Ureter (tissue), 1 donor: ENCODE measurements at places on chromosomes 13 and 19. TPM values are rescaled to one million over a fixed set of nuclear protein-coding genes. Genes with fewer than 3 reads are reported as not detected.

DNA sequence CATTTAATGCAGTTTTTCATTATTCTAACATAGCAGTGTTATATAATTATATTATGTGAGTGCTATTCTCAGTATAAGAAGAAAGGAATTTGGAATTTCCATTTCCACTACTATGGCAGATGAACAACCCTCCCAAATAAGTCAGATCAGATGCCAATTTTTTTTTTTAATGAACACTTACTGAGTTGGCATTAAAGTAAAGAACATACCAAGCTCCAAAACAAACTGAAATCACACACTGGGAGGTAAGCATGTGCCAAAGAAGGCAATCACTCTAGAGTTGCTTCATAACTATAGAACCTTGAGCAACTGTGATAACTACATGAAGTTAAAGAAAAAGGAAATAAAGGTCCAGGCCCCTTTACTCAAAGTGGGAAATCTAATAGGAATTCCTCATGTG is 90.3 kb downstream of the RNF17 start:
- no peak for DNase-seq

DNA sequence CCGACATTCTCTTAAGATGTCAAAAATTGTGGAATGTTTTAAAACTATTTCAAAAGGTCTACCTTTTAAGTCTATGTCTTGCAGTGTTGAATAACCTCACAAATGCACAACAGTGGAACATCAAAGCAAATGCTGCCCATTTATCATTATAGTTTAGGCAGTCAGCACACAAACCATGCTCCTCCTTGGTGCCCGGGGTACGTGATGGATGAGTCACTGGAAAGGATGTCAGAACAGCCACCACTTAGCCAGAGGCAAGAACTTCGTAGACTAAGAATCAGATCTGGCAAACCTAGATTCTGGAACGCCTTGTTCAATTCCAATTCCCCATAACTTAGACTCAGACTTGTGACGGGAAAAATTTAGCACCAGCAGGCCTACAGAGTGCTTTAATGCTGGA is 343.6 kb downstream of the FGF9 start:
- DNase-seq = no peak

DNA sequence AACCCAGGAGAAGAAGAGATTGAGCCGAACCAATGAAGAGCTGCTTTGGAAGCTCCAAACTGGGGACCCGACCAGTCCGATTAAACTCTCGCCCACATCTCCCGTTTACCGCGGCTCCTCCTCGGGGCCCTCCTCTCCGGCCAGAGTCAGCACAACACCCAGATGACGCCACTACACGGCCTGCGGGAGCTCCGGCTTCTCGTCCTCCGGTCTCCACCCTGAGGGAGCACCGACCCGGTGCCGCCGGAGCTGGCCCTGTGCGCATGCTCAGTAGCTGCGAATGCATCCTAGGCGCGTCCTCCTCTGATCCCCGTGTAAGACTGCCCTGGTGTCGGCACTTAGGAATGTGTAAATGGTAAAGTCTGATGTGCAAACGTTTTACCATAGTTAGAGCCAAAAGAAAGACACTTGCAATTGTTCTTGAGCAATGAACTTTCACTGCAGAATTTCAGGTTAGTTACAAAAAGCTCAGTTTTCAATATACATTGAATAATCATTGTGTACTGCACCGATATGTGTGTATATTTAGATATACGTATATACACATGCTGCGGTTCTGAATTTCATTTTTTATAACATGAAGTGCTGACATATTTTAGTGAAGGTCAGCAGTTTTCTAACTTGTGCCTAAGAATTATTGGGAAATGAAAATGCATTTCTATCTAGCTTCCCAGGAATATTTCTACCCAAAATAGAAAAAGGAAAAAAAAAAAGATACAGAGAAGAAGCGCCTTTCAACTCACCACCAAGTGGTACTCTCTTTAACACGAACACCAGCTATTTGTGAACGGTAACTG is 92.2 kb downstream of the SLC7A1 start:
- DNase-seq = no peak

DNA sequence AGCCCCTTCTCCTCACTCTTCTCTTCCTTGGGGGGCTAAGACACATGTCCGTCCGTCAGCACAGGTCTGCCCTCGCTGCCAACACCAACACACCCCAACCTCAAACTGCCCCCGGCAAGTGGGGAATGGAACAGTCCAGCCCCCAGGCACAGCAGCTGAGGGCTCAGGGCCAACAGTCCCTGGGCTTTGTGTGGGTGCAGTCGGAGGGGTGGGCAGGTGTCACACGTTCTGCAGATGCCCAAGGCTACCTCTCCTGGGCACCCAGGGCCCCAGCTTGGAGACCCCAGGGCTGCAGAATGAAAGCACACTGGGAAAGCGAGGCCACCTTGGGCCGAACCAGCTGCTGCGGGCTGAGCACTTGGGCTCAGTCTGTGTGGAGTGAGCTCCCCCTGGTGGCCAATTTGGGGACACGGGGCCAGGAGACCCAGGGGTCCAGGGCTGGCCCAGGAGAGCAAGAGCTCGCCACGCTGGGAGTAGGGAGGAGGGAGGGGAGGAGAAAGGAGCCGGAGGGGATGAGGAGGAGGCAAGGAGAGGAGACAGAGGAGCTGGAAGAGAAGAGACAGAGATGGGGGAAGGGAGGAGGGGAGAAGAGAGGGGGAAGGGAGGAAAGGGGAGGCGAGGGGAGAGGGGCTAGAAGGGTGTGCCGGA is 14.0 kb upstream of the ATP8B3 start:
- peak; percentile 76 for DNase-seq

GRCh38 chr19:40503320-40503695 is 36.5 kb downstream of the SPTBN4 start:
- DNase-seq = no peak

- no peak for DNase-seq
Measured at GRCh38 chr19:9032136-9032631, 22.0 kb upstream of the MUC16 start.

- no peak for DNase-seq
Measured at GRCh38 chr13:58181111-58181510, 549.6 kb downstream of the PCDH17 start.

- no peak for DNase-seq
Measured at GRCh38 chr13:67299072-67299635, 69.0 kb upstream of the PCDH9 start.

GRCh38 chr19:55315956-55316525 is 9.1 kb downstream of the TMEM150B start:
- no peak for DNase-seq

DNA sequence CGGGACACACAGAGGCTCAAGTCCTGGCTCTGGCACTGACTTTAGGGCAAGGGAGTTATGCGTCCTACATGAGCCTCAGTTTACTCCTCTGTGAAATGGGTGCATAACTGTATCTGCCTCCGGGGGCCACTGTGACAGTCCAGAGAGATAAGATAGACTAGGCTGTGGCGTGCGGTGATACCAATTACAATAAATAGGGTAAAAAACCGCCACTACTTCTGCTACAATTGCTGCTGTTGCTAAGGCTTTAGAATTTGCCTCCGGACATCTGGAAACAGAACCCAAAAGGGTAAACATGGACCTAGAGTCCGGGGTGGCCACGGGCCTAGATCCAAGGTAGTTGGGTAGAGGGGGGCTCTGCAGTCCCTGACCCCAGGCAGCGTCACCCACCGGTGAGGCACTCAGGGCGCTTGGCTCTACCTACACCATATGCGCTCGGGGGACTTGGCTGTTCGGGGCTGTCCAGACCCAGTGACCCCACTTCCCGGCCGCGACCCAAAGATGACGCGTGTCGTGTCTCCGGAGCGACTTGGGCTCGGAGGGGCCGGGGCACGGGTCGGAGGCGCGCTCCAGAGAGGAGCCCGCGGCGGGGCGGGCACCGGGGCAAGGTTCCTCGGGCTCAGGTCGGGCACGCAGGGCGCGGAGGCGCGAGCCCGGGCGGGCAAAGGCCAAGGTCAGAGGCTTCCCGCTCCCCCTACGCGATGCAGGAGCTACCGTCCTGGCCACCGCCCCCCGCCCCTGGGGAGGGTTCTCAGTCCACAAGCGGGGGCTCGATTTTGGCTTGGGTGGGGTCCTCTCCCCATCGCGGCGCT is 1.1 kb downstream of the INSR start:
- peak; percentile 49 for DNase-seq

DNA sequence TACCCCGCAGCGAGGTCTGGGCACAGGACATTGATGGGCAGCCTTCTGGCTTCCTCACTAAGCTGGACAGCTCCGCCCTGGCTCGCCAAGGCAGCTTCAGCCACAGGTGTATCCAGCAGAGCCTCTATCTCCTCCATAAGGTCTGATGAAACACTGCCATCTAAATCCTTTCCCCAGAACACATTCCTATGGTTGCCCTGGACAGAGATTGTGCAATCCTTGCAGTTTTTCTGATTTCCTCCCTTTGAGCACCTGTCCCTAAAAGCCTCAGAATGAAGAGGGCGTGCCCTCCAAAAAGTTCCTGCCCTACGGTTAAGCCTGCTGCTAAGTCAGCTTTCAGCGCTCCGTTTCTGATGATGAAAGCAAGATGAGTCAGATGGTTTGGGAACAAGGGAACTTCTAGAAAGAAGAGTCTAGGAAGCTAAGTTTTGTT is 21.0 kb downstream of the CLEC4M start:
- no peak for DNase-seq

DNA sequence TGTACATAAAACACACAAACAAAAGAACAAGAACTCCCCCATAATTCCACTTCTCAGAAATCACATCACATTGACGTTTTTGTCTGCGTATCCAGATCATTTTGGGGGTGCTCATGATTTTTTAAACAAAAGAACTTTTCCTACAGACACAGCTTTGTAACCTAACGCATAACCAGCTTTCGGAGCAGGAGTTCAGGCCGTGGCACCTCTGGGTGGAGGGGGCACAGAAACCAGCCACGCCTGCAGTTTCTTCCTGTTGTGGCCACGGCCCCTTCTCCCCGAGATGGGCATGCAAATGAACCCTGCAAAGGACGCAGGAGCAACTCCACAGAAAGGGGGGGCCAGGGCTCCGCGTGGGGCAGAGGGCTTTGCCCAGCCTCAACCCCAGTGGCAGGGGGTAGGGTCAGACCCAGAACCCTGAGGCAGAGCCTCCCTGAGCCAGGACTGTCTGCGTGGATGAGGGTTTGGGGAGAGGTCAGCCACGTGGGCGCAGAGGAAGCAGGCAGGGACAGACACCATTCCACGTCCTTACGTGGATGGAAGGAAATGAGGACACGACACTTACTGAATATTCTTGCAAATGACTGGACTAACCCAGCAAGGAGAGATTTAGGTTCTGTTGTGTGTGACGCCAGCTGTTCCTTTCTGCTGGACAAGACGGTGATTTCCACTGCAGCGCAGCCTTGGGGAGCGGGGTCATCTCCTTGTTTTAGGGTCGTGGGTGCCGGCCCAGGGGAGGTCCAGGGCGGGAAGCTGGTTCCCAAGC is 64.4 kb downstream of the RASA3 start:
- DNase-seq = no peak

GRCh38 chr19:43414554-43414953 is at the start of gene TEX101:
Gene TEX101 (plus strand): TSS chr19:43414890. CDS start chr19:43415920, 1,030 bp downstream.
- no peak for DNase-seq

GRCh38 chr13:71469626-71470025 is 397.4 kb downstream of the DACH1 start:
- no peak for DNase-seq

DNA sequence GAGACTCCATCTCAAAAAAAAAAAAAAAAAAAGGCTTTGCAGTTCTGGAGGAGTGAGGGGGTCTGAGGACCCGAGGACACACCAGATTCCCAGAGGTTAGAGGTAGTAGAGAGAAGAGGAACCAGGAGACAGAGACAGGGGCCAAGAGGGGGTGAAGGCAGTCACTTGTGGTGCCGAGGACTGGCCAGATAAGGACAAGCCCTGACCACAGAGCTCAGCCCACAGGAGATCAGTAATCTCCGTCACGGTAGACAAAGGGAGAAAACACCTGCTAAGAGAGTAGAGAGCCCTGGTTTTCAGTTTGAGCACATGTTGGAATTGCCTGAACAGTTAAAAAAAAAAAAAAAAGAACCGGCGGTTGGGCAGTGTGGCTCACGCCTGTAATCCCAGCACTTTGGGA is 1.7 kb upstream of the PRAM1 start:
- no peak for DNase-seq

DNA sequence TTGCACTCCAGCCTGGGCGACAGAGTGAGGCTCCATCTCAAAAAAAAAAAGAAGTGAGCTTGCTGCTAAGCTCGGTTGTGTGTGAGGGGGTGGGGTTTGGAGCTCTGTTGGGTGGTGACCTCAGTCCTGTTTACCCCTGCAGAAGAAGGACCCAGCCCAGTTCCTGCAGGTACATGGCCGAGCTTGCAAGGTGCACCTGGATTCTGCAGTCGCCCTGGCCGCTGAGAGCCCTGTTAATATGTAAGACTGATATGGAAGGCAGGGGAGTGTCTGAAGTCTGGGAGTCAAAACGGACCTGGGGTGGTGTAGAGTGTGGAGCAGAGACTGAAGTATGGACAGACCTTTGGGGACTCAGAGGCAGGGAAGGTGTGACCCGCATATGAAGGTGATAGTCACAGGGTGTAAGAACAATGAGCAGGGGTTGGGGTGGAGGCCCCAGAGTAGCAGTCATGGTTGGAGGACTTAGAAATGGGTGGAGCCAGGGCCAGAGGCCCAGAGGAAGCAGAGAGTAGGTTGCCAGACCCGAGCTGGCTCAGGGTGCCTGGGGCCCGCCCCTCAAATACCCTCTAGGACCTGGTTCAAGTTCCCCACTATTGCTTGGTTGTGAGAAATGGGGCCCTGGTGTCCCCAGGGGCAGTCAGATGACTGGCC is 13.2 kb downstream of the CLASRP start:
- no peak for DNase-seq

DNA sequence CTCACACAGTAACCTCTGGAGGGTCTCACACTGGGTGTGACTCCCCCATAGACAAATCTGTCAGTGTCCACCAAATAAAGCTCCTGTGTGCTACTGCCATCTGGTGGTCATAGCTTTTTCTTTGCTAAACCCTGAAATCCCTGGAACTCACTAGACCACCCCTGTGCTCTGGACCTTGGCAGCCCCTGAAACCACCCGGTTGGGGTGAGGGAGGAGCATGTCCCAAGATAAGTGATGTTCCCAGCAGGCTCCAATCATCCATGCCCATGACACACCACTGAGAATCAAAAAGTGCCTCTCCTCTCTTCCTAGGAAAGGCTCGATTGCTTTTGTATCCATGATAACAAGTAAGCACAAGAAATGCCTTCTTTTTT is 6.5 kb upstream of the HSD17B14 start:
- DNase-seq = no peak

Gene FAAP24
- 4.9 TPM for total RNA-seq

Gene BLVRB
- total RNA-seq = 62.6 TPM

Gene COLGALT1
- total RNA-seq = 66.3 TPM

Gene SYNE4
- 4.1 TPM for total RNA-seq

Gene CLEC17A
- total RNA-seq = 0.26 TPM
